ENCODE measurements at places on chromosomes 4 and X.

DNA sequence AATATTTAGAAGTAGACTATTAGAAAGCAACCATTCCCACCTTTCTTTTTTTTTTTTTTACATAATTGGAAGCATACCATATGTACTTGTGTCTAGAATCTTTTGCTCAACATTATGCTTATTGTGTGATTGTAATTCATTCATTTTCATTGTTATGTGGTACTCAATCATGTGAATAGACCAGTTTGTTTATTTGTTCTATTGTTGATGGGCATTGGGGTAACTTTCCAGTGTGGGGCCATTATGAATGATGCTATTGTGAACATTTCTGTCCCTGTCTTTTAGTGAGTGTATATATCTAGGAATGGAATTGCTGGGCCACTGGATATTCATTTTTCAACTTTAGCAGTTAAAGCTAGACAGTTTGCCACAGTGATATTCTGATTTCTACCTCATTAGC, 62.5 kb upstream of the MCUB start:
- DNase-seq: no peak

GRCh38 chr4:80058740-80059139, 14.3 kb downstream of the ANTXR2 start:
- no peak for DNase-seq

- DNase-seq: no peak
Measured at GRCh38 chr4:146073517-146073916, 102.0 kb upstream of the LSM6 start.

- DNase-seq: no peak
Measured at GRCh38 chr4:13546941-13547484, 2.7 kb upstream of the NKX3-2 start.

DNA sequence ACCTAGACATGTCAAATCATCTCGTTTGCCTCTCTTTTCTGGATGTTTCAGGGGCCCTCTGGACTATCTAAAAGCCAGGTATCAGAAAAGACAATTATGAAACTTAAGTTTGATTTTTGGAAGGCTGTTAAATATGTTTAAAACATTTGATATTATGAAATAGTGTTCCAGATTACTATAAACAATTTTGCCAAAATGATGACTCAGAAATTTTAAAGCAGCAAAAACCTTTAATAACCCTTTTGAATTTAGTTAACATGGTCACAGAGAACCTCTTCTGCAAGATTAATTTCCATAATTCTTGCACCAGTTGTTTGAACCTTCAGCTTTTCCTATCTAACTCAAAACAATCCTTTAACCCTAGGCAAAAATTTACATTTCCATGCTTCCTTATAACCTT, 18.8 kb upstream of the FAM47E start:
- DNase-seq: no peak

GRCh38 chrX:22134681-22135080, 102.6 kb downstream of the PHEX start:
- DNase-seq: no peak

GRCh38 chrX:116526010-116526409, 63.2 kb upstream of the CT83 start:
- DNase-seq: no peak

GRCh38 chr4:156929386-156930105, 42.1 kb downstream of the PDGFC start:
- no peak for DNase-seq

DNA sequence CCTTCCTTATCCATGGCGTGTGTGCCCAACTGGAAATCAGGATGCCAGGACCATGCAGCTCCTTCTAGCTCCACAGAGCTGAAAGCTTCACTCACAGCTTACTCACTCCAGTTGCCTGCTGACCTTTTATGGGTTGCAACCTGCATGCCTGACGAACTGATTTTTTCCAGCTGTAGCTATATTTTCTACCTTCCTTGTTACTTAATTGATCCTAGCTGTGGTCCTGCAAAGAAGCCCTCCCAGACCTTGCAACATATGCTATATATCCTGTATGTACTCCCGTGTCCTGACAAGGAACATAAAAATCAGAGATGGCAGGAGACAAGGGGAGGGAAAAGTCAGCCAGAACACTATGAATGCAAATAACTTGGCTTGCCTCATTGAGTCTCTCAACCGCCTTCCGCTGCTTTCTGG, 135.3 kb upstream of the LDB2 start:
- DNase-seq: no peak

DNA sequence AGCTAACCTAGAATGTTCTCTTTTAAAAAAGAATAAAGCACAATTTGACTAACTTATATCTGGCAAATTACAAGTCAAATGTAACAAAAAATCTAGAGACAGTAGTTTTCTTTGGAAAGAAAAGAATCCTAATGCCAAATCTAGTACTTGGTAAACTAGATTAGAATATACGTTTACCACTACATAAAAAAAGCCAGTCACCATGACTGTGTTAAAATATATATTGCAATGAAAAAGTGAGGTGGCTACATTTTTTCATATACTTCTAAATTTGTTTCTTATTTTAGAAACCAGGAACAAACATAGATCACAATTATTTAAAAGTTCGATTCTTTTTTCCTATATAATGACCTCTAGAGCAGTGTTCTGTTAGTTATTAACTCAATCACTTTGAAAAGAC, 29.6 kb upstream of the PPA2 start:
- no peak for DNase-seq

DNA sequence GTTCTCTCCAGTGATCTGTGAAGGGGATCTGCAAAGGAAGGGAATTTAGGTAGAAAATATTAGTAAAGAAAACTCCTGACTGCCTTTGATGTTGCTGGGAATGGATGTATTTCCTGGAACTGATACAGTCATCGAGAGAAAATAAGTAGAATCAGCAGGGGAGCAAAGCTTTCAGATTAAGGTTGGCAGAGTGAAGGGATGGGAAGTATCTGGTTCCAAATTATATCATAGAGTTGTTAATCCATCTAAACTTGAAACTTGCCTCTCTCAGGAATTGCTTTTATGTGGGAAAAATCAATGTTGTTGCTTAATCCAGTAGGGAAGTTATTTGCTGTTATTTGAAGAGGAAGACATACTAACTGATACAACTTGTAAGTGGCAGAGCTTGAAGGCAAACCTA, 19.3 kb downstream of the EPHA5 start:
- no peak for DNase-seq

DNA sequence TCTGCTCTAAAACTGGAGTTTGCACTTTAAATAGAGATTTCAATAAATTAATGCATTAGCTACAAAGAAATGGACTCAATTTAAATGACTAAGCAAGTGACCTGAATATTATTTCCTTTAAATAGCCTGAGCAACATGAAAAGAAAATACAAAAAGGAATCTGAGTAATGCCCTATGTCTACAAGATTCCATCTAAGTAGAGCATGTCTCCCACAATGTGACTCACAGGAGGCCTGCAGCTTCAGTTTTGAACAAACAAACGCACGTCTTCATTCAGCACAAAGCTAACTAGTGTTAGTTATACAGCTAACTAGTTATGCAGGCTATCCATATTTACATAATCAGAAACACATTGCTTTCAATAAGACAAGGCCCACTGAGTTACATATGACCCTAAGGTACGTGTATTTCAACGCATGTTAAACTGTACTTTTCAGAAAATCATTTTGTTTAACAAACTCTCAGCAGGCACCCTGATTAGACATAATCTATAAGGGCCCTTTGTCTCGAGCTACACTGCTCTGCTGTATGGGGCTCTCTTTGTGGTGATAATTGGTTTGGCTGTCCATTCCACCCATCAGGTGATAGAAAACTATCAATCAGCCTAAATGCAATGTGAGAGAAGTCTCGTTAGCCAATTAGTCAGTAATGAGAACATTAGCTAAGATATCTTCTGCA, 116.5 kb downstream of the MAML3 start:
- peak; percentile 39 for DNase-seq

DNA sequence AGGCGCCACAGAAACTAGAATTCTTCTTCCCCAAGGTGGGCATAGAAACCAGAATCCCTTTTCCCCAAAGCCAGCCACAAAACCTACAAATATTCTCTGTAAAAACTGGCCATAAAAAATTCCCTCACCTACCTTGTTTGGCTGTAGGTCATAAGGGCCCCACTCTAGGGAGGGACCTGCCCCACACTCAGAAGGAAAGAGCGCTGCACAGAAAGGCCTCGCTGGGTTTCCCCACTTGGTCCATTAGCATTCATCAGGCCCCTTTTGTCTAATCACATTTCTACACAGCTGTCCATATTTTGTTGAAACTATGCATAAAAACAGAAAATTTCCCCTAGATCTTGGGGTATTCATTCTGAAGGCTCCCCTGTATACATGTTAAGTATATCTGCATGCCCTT, 54.1 kb downstream of the PHKA2 start:
- no peak for DNase-seq

DNA sequence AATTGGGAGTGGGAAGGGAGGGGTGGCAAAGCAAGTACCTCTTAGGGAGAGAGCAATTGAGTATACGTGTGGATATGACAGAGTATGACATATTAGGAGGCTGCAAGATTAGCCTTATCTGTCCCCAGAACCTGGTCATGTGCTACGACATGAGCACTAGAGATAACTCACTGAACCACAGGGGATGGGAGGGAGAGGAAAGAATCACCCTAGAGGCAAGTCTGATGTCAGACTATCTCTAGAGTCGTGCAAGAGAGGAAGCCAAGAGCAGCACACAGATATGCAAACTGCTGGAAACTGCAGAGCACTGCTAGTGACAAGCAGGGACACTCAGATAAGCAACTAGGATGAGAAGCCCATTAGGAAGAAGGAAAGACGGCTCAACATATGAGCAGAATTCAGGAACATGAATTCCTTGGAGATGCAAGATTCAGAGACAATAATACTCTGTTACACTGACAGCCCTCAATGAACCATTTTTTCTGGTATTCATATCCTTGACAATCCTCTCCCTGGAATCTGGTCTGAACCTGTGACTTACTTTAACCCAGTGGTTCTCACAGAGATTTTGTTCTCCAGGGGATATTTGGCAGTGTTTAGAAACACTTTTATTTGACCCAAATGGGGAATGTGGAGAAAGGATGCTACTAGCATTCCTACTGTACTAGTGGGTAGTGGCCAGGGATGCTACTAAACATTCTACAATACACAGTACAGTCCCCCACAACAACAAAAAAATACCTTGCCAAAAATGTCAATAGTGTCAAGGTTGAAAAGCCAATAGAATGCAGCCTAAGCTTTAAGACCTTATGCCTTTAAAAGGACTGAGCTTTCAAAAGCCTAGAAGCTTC, 84.0 kb upstream of the BMP2K start:
- DNase-seq: no peak

DNA sequence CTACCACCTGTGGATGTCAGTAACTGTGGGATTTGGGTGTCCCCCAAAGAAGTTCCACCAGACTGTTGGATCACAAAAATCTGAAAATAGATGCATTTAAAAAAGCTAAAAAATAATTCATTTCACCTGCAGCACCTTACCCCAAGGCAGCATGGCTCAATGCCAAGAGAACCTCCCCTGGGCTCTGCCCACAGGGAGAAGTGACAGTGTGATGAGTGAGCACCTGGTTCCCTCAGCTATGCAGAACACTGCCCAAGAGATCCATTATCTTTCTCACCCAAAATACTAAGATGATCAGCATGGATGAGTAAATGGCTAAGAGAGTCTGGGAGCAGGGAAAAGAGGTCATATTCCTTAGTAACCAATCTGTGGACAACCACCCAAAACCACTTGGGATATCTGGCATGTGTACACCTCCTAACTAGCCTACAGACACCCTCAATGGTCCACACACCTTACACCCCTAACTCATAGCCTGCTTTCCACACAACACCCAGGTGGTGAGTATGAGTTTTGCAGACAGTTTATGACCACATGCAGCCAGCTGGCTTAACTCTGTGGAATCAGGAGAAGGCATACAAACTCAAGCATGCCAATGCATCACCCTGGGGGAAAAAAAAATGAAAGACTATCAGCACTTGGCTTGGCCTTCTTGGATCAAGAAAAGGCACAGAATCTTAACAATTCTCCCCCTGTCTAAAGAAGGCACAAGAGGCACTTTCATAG, 416.5 kb upstream of the SMIM31 start:
- DNase-seq: no peak

GRCh38 chrX:97637289-97637688, 753.6 kb downstream of the RPA4 start:
- no peak for DNase-seq

GRCh38 chrX:131792789-131793462, 230.2 kb upstream of the STK26 start:
- peak; percentile 63 for DNase-seq

GRCh38 chrX:80648023-80648422, 161.7 kb downstream of the BRWD3 start:
- DNase-seq: no peak

DNA sequence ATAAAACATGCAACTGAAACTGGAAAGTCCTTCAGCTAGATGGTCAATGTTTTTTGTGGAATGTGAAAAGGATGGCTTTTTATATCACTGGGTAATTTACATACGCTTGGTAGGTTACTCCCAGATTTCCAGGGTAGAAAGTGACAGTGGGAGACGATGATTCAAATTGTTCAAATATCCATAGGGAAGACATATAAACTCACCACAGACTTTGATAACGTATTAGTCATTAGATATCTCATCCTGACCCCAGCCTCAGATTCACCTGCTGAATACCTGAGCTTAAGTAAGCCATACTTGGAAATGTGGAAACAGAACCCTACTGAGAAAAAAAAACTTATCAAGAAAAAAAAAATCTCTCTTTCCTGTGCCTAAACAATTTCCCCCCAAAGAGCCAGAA, 169.4 kb downstream of the ZNF674 start:
- no peak for DNase-seq

- DNase-seq: no peak
Measured at GRCh38 chr4:71156616-71157015, 163.2 kb downstream of the DCK start.

DNA sequence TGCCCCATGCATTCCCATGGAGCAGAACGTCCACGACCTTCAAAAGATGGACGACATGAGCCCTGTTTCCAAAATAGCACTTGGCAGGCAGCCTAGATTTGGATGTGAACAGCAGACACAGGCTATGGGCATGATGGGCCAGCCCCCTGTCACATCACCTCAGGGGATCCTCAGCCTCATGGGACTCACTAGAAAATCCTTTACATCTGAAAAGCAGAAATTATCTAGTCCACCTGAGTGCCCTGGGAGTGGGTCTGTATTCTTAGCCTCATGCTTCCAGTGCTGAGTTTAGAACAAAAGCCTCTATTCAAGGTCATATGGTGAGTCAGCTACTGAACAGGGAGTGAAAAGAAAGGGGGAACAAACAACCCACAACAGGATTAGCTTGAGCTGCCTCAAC, 35.8 kb downstream of the GRIA3 start:
- DNase-seq: no peak

DNA sequence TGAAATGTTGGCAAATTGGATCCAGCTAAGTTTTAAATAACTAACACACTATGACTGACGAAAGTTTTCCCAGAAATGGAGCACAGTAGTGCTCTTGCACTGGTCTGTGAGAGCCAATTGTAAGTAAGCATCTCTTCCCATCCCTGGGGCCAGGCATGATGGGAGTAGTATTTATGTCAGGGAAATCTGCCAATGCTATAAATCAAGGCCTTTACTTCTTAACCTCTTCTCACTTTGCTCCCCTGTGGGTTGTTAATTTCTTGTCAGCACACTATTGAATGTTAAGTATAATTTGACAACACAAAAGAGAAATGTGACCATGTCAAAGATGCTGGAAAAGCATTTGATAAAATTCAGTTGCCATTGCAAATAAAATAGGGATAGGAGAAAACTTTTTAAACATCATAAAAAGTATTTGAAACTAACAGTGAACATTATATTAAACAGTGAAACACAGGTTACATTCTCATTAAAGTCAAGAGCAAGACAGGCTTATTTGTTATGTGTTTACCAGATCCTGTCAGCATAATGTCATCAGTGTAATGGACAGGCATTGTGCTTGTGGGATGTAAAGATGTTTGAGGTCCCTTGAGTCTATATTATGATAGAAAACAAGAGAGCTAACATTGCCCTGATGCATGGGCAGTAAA, 5.0 kb downstream of the F8A1 start:
- DNase-seq: peak; percentile 47

- DNase-seq: no peak
Measured at GRCh38 chr4:187289371-187289770, 565.7 kb upstream of the FAT1 start.
